Fibroblast of the aortic adventitia (primary cell): ENCODE measurements at places on chromosomes 11 and 22.

- DNase-seq = peak; percentile 83
These were observed 34.2 kb downstream of the PHF21B start for GRCh38 chr22:44975427-44976262.

DNA sequence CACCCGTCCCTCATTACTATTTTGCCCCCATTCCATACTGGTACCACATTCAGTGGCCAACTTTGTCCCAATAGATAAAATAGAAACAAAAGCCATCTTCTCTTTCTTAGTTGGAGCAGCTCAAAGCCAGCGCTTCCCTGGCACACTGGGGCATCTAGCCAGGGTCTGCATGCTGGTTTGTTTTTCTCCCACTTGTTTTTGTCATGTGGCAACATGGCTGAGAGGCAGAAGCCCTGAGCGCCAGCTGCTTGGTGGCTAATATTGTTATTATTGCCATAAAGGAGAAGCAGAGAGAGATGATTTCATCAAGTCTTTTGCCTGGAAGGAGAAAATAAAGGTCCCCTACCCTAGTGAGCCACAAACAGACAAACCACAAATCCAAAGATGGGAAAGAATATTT, 48.4 kb upstream of the CRTAM start:
- no peak for DNase-seq

DNA sequence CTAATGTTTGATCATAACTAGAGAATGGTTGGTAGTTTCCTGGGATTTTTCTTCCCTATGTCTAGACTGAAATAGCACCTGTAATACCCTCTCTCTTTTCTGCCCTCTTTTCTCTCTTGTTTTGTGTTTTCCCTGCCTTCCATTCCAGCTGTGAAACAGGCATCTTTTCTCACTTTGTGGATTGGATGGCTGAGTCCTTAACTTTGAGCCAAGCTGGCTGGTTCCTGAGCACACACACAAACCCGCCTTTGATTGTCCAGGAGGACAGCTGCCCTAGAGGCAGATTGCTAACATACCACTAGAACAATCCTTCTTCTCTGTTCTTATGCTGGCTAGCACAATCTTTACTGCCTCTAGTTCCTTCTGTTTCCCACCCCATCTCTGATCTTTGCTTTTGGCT, 17.7 kb downstream of the CTNND1 start:
- peak; percentile 78 for DNase-seq

GRCh38 chr22:21028277-21029251, 3.8 kb downstream of the SLC7A4 start:
- DNase-seq = no peak

DNA sequence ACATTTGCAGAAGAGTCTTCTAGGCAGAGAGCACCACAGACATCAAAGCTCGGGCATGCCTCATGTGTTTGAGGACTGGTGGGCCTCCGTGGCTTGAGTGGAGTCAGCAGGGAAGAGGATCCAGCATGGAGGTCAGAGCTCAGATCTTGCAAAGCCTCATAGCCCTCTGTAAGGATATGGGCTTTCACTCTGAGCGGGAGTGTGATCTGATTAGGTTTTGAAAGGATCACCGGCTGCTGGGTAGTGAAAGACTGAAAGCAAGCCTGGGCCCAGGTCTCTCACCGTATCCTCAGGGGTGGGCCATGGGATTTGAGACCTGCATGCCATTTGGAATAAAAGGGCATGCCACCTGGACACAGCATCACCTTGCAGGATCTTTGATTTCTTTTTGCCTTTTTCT, 112.7 kb downstream of the TEAD1 start:
- DNase-seq = no peak

- DNase-seq = no peak
These were observed 27.6 kb upstream of the TOLLIP start for GRCh38 chr11:1336836-1337646.
